Inflammatory macrophage treated with lipopolysaccharide for 1 hour (primary cell): ENCODE measurements at places on chromosomes 7 and 10.

DNA sequence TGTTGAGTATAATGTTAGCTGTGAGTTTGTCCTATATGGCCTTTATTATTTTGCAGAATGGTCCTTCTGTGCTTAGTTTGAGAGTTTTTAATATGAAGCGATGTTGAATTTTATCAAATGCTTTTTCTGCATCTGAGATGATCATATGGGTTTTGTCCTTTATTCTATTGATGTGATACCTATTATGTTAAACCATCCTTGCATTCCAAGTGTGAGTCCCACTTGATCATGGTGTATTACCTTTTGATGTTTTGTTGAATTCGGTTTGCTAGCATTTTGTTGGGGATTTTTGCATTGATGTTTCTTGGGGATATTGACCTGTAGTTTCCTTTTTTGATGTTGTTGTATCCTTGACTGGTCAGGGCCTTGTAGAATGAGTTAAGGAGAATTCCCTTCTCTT lies 166.4 kb downstream of the MLLT10 start:
- DNase-seq, result no peak

DNA sequence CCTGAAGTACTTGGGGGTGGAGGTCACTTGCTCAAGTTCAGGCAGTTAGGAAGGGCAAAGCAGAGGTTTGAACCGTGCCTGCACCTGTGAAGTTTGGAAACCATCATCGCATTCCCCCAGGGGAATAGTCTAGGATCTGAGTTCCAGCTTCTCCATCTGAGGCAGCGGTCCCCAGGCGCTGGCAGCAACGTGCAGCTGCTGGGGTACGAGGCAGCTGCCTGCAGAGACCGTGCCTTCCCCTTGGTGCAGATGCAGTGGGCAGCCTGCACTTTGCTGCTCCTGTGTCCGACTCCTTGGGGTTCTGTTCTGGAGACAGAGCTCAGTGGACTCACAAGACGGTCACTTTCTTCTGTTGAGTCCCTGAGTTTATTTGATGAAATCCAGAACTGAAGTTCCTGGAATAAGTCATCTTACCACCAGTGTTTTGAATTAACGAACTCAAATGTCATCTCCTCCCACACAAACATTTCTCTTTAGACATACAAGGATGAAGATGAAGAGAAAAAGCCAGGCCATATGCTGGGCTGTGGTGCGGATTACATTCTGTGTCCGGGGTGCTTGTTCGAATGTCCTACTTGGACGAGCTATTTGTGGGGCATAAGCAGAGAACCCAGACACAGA lies 19.9 kb upstream of the GIMAP8 start:
- no peak for DNase-seq

DNA sequence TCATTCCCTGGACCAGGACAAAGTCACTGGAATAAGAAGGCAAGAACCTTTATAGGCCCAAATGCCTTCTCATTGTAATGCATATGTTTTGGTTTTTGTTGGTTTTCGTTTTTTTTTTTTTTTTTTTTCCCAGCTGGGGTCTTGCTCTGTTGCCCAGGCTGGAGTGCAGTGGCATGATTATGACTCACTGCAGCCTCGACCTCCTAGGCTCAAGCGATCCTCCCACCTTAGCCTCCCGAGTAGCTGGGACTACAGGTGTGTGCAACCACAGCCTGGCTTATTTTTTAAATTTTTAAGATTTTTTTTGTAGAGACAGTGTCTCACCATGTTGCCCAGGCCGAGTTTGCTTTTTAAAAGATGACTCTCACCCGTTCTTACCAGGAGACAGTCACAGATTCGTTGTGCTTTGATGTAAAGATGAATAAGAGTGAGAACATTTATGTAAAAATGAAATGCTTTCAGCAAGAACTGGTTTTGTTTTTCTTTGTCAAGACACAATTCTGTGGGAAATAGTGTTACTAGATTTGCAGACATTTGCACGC lies 7.6 kb downstream of the IQCE start:
- DNase-seq, result no peak

DNA sequence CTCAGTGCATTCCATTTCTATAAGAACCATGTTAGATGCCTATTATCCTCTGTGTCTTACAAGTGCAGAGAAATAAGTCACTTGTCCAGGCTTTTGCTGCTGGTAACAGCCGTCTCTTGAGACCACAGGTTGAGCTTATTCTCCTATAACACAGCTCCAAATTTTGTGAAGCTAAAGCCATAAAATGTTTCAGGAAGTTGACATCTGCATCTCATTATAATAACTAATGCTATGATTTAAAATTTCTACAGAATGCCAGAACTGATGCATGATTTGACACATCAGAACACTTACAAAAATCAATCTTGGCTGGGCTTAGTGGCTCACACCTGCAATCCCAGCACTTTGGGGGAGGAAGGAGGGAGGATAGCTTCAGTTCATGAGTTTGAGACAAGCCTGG lies 986.9 kb downstream of the TYW1 start:
- DNase-seq, result no peak

DNA sequence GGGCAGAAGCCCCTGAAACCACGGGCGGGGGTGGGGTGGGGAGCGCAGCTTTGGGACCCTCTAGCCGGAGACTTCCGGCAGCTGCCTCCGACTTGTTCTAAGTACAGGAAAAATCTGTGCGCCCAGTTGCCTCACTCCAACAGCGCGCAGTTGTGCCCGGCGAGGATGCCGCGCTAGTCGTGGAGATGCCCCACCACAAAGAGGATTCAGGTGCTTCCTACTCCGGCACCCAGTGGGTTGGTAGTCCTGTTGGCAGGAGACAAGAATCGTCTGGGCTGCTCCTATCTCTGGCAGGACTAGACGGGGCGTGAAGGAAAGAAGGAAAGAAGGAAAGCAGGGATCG lies 465 bp upstream of the NPY start:
- DNase-seq, result no peak

GRCh38 chr7:90777041-90777440 lies 180.9 kb downstream of the CDK14 start:
- DNase-seq, result no peak
